ENCODE measurements at places on chromosomes 6 and 20. TPM values are rescaled to one million over a fixed set of nuclear protein-coding genes. Genes with fewer than 3 reads are reported as not detected.

The OPN5 gene
- not detected for total RNA-seq

The IPCEF1 gene
- total RNA-seq = 0.20 TPM

The GJA10 gene
- total RNA-seq = not detected

The PPARD gene
- total RNA-seq = 2.8 TPM

The WFDC5 gene
- total RNA-seq = not detected

The C20orf202 gene
- not detected for total RNA-seq

The ARMC12 gene
- 4.6 TPM for total RNA-seq

The FERMT1 gene
- total RNA-seq = 7.7 TPM

The FILIP1 gene
- total RNA-seq = not detected

The LY6G6C gene
- total RNA-seq = not detected

The ISM1 gene
- total RNA-seq = 7.0 TPM

The CCN6 gene
- total RNA-seq = not detected

The EPB41L1 gene
- total RNA-seq = 54.4 TPM

The GHRH gene
- not detected for total RNA-seq

The FOXQ1 gene
- 13.6 TPM for total RNA-seq

The ATXN1 gene
- 23.8 TPM for total RNA-seq

The C6orf58 gene
- 1.3 TPM for total RNA-seq

The PERP gene
- 255 TPM for total RNA-seq

The HLA-DOA gene
- not detected for total RNA-seq

The MACROD2 gene
- 0.26 TPM for total RNA-seq

The DUSP15 gene
- 3.9 TPM for total RNA-seq

The C6orf118 gene
- not detected for total RNA-seq

The SYCP2L gene
- total RNA-seq = 0.37 TPM

The UNC5CL gene
- total RNA-seq = 4.4 TPM

The STMND1 gene
- not detected for total RNA-seq

The CST11 gene
- total RNA-seq = not detected

The C6orf132 gene
- 1.6 TPM for total RNA-seq

The SYNDIG1 gene
- total RNA-seq = 0.44 TPM

The BPIFA1 gene
- total RNA-seq = not detected

The LRRN4 gene
- total RNA-seq = 21.3 TPM

The SUN5 gene
- not detected for total RNA-seq

The PSORS1C2 gene
- not detected for total RNA-seq

The PTGIS gene
- not detected for total RNA-seq

The NRSN2 gene
- 5.3 TPM for total RNA-seq

The TMEM200A gene
- not detected for total RNA-seq

The HCRTR2 gene
- total RNA-seq = not detected

The WFDC2 gene
- total RNA-seq = not detected

The ADGRF5 gene
- total RNA-seq = not detected

The GPR6 gene
- not detected for total RNA-seq

The KHDC1 gene
- 0.14 TPM for total RNA-seq

All from Caki2 (cell line).